ENCODE measurements at places on chromosomes 5 and 9.

GRCh38 chr5:157038568-157039187 is 20.2 kb downstream of the HAVCR1 start:
- no peak for DNase-seq

- no peak for DNase-seq
Measured at GRCh38 chr9:70534061-70534460, 119.6 kb upstream of the KLF9 start.

GRCh38 chr5:30765227-30765626 is 428.3 kb upstream of the CDH6 start:
- DNase-seq, result no peak

DNA sequence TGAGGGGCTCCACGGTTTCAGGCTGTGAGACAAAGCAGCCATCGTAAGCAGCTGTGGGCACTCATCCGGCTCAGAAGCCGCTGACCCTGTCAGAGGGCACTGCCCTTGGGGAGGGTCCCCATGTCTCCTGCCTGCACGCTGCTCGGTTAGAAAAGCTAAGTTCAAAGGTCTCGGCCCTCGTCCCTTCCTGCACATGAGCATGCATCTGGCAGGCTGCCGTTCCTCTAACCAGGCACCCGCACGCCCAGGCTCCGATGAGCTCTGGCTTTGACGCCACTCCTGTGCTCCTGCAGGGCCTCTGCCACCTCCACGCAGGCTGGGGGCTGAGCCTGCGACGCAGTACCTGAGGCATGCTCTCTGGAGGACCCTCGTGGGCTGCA is 51.3 kb downstream of the NKD2 start:
- DNase-seq, result no peak

DNA sequence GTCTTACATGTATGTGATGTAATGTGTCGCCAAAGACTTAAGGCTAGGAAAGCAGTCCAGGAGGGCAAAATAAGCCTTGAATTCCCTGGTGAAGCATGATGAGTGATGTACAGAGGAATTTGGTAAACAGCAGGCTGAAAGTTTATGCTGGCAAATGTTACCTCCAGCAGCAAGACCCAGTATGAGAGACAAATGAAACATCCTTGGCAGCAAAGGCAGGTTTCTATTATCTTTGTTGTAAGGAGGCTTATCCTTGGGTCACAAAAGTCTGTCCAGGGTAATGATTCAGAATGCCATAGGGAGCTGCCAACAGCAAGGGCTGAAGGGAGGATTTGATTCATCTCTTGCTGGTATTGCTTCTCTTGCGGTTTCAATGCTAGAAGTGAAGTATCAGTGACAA is 75.9 kb upstream of the HTR4 start:
- DNase-seq, result peak; percentile 10

GRCh38 chr5:41794471-41794870 is 75.8 kb downstream of the OXCT1 start:
- DNase-seq, result peak; percentile 94

DNA sequence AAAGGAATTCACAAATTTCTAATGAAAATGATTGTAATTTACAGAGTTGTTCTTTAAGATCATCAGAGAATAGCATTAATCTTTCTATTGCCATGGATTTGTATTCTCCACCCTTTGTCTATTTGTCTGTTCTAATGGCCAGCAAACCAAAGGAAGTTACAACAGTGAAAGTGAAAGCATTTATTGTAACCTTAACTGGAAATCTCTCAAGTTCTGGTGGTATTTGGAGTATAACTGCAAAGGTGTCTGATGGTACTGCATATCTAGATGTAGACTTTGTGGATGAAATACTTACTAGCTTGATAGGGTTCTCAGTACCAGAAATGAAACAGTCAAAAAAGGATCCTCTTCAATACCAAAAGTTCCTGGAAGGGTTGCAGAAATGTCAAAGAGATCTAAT is 21.7 kb downstream of the RMI1 start:
- no peak for DNase-seq

Measured in fibroblast of skin of left biceps (primary cell).